ENCODE measurements at places on chromosomes 7 and 10.
A peak's percentile ranks its signal among the peaks of the same experiment; 100 is the strongest.

DNA sequence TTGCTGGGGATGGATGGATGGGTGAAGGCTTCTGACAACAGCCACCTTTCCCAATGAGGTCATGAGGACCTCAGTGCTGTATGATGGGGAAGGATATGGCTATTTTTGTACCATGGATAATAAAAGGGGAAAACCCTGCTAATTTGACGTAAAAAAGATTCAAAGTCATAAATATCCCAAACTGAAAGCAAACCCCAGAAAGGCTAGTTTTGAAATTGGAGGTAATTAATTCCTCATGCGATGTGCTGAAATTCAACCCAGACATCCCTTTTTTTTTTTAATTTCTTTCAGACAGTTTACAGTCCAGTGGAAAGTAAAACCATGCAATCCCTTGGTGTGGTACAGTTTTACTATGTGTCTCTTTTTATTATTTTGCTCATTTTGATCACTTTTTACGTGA, 254.5 kb upstream of the BMPER start:
- DNase-seq = no peak

- no peak for DNase-seq
Observed at GRCh38 chr7:91066627-91067026, 197.6 kb upstream of the FZD1 start.

GRCh38 chr7:139099172-139099947, 10.2 kb downstream of the ZC3HAV1 start:
- DNase-seq = no peak

DNA sequence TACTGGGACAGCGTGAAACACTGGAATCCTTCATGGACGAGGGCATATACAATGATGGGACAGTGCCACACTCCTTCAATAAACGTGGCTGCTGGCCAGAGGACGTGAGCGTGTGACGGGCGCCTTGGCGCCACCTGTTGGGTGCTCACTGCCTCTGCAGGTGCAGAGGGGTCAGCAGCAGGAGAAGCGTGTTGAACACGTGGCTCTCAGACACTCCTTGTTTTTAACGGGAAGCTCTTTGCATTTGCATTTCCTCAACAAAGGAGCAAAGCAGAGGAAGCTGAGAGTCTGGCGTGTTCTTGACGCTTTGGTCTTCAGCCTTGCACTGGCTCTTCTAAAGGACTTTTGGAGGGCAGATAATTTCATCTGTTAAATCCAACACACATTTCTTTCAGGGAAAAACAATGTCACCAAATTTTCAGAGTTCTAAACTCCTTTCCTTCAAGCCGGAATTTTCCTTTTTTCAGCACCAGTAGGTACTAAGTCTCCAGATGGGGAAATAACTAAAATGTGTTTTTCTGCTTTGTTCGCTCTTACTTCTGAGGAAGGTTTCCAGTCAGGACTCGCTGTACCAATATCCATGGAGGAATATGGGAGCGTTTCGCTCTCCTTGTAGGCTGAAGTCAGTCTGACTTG, 2.9 kb upstream of the GET4 start:
- peak; percentile 71 for DNase-seq

- DNase-seq = no peak
Observed at GRCh38 chr7:141550386-141551093, 670 bp upstream of the AGK start.

GRCh38 chr7:8184221-8184620, 77.7 kb downstream of the ICA1 start:
- DNase-seq = no peak

DNA sequence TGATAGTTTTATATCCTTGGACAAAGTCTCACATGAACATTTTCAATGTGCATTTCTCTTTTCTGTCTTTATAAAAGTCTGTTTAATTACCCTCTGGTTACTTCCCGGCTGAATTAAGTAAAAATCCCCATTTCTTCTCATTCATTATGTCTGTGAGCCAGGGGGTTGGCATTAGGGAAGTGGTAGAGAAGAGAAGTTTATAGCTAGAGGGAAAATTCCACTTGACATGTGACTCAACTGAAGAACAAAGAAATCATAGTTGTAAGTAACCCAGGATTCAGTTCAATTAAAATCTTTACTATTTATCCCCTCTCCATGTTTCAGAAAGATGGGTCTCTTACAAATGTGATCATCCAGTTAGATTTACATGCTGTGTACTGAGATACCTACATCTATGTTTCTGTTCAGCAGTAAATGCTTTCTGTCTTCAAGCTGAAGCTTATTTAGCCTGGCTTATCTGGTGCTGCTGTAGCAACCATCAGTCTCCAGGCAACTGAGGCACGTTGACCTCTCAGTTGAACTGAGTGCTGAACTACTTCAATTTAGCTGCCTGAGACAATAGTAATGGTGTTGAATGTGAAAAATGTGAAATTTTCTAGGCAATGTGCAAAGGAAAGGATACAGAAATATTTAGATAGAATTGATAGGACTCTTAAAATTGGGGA, 181.6 kb downstream of the MLLT10 start:
- DNase-seq = peak; percentile 42

GRCh38 chr7:7596176-7596575, 29.5 kb downstream of the MIOS start:
- DNase-seq = no peak

DNA sequence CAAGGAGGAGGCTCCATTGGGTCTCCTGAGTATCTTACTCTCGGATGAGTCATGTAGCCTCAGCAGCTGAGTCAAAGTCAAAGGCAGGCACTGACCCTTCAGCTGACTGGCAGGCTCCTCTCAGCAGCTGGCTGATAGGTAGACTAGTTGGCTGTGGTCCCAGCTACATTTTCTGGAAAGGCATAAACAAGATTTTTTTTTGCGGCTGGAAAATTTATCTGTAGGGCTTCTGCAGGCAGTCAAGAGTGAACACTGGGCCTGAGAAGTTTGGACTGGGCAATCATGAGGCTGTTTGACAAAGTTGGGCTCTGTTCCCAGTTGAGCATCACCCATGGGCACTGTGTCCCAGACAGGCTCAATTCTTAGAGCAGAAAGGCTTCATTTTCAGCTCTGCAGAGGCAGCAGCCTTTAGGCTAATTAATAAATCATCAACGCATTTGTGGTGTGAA, 796.2 kb downstream of the CCSER2 start:
- no peak for DNase-seq

- DNase-seq = no peak
Observed at GRCh38 chr10:50360077-50360850, 108.9 kb upstream of the ASAH2 start.

- DNase-seq = no peak
Observed at GRCh38 chr7:143120691-143121405, 11.0 kb upstream of the PIP start.
